ENCODE measurements at places on chromosomes 1 and 21.

GRCh38 chr21:37461479-37461878 is 94.9 kb downstream of the DYRK1A start:
- no peak for DNase-seq

DNA sequence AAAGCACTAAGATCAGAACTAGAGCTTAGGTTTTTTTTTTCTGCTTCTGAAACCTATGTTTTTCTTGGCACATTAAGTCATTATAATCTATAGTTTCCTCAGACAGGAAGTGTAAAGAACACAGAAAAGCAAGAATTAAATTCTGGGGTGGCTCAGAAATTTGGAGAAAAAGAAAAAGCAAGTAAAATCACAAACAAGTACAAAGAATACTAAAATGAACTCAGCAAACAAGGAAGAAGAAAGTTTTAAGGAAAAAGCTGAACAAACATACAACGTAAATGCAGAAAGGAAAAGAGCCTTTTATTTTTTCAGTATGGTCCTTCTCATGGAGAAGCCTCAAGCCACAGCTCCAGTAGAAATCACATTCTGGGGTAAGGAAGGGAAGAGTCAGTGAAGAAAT is 8.6 kb upstream of the CNN3 start:
- no peak for DNase-seq

GRCh38 chr21:39851002-39851618 is 16.1 kb upstream of the PCP4 start:
- no peak for DNase-seq

GRCh38 chr1:25145775-25146393 is 86.4 kb downstream of the SYF2 start:
- DNase-seq, result no peak

DNA sequence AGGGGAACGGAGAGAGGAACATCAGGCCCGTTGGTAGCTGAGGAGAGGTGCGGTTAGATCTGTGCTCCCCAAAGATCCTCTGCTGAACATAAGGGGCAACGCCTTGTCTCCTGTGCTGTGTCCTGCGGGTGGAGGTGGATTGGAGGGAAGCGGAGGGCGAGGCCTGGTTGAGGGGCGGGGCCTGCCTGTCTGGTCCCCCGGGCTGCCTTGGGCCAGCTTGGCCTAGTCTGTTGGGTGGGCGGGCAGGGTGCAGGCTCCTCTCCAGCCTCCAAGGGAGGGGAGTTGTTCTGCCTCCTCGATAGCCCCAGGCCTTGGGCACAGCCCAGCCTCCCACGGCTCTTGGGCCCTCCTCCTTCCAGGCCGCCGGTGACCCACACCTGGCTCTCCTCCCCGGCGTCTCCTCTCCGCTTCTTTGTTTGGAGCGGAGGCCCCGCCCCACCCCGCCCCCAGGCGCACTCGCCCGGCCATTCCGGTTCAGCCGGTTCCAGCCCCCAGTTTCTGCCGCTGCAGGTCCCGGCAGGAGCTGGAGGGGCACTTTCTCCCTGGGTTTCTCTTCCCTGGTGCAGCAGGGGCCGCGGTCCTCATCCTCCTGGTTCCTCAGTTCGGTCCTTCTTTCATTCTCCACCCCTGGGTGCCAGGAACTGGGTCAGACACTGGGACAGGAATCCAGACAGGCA is 19.4 kb downstream of the PTPRF start:
- DNase-seq, result no peak

- no peak for DNase-seq
Measured at GRCh38 chr1:1433804-1434130, 1.7 kb upstream of the VWA1 start.

DNA sequence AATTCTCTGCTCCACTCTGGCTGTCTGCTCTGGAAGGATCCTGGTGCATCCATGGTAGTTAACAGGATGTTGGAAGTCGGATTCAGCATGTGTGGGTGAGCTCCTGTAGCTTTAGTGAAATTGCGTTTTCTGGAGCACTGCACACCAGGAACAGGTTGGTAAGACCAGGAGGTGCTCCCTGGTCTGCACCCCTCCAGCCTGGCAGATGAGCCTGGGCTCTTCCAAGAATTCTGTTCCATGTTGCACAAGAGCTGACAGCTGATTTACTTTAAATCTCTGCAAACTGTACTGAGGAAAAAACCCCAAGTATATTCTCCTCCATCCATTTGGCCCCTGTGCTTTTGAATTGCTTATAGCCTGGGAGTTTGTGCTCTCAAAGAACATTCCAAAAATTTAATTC is 33.7 kb downstream of the KCNK1 start:
- DNase-seq, result no peak

Measured in stimulated activated CD8-positive, alpha-beta memory T cell treated with anti-CD3 and anti-CD28 coated beads, Interleukin-4, amount 100 ng/mL, for 4 hours (primary cell).